ENCODE measurements at places on chromosomes 3 and 15.

GRCh38 chr3:88618021-88618645 is 468.4 kb downstream of the C3orf38 start:
- DNase-seq = no peak

DNA sequence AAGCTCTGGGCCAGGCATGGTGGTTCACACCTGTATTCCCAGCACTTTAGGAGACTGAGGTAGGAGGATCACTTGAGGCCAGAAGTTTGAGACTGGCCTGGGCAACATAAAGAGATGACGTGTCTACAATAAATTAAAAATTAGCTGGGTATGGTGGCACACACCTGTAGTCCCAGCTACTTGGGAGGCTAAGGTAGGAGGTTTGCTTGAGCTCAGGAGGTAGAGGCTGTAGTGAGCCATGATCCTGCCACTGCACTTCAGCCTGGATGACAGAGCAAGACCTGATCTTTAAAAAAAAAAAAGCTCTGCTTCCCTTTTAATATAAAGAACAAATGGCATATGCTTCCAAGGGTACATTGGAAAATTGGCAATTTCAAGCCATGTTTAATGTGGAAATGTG is 46.7 kb downstream of the FNDC3B start:
- no peak for DNase-seq

DNA sequence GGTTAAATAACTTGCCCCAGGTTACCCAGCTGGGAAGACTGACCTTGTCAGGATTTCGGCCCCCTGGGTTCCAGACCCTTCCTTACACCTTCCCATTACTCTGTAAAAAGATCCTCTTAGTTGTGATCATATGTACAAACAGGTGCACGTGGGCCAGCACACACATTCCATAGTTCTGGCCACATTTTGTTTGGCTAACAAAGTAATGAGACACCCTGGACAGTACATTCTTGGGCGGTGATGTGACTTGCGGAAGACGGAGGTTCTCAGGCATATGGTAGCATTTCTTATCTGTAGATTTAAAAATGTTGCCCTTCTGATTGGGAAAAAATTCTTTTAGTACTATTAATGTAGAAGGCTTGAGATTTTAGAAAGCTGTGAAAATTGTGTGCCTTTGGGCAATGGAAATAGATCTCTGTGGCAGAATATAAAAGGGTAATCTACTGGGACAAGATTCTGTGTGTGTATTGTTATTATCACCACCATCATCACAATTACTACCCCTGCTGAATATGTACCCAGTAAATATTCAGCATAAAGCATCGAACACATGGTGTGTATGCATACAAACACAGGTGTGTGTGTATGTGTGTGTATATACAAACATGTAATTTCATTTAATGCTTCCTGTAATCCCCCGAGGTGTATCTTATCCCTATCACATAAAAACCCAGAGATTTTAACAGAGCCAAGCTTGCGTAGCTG is 205.4 kb upstream of the UBE2E1 start:
- no peak for DNase-seq

GRCh38 chr3:193943200-193943599 is 192.7 kb upstream of the HES1 start:
- no peak for DNase-seq

- DNase-seq = no peak
These were observed 40.6 kb downstream of the AMOTL2 start for GRCh38 chr3:134333522-134334181.

- DNase-seq = no peak
These were observed 8.2 kb upstream of the LRRC15 start for GRCh38 chr3:194377708-194378107.

GRCh38 chr3:52228751-52229291 is 3.4 kb upstream of the TLR9 start:
- DNase-seq = no peak

- DNase-seq = no peak
These were observed 771.4 kb downstream of the TUSC7 start for GRCh38 chr3:117480972-117481371.

DNA sequence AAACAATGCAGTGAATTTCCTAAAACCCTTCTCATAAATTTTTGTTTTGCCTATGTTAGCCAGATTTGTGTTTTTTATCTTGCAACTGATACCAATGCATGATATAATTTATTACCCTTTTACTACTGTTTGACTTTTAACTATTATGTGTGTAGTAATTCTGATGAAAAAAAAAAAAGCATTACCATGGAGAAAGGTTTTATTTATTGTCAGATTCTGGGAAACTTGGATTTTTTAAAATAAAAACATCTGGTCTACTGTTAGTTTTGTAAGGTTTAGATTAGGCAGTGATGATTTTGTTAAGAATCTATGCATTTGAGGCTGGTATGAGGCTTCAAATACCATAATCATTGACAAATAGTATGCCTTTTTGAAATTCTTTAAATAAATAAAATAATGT is 470.4 kb upstream of the ROBO1 start:
- DNase-seq = no peak

GRCh38 chr3:64073158-64073761 is 50.0 kb upstream of the PSMD6 start:
- no peak for DNase-seq

GRCh38 chr3:59953104-59953503 is 903.3 kb upstream of the CFAP20DC start:
- no peak for DNase-seq

- DNase-seq = no peak
These were observed 8.4 kb downstream of the TMEM40 start for GRCh38 chr3:12750658-12751071.

GRCh38 chr3:97360804-97361203 is 403.8 kb upstream of the ARL6 start:
- no peak for DNase-seq

DNA sequence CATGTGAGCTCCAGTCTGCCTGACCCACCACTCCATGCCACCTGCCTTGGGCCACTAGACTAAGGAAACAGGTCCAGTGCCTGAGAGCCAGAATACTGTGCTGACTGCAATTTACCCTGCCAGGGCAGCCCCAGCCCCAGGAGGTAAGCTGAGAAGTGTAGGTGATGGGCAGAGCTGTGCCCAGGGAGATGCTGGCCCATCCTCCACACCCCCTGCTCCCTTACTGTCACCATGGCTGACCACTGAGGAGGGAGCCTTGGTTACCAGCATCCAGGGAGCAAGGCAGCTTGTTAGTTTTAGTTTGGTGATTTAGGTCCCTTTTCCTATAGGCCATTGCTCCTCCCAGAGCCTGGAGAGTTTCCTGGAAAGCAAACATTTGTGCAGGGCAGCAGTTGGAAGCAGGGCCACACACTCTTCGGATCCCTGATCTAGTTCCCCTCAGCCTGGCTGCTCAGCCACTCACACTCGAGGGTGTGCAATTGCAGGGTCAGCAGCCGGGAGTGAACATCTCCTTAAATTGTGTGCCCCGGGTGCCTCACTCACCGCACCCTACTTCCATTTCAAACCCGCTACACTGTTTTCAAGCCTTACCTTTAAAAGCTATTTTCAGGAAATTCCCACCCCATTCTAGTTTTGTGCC is 2.0 kb downstream of the GALNT15 start:
- DNase-seq = no peak
